ENCODE measurements at places on chromosomes 6 and 20.

GRCh38 chr6:92132457-92132856 is 1286.9 kb downstream of the EPHA7 start:
- DNase-seq = no peak

GRCh38 chr20:16317445-16318362 is 255.5 kb downstream of the KIF16B start:
- DNase-seq = no peak

GRCh38 chr6:33429750-33430052 is 9.8 kb downstream of the SYNGAP1 start:
- no peak for DNase-seq

- no peak for DNase-seq
Measured at GRCh38 chr20:32577023-32577422, 8.1 kb downstream of the NOL4L start.

DNA sequence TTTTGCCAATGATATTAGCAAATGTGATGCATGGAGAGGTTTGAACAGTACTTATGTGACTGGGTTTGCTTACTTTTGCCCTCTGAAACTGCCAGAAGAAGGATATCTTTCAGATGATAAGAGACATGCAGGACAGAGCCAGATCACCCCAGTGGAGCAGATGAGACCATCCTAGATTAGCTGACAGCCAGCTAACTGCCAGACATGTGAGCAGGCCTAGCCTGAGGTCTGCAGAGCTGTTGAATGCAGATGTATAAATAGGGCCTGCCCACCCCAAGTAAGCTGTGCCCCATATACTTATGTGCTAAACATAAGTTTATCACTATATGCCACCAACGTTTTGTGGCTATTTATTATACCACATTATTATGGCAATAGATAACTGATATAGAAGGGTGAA is 5.9 kb downstream of the ZSCAN31 start:
- DNase-seq = no peak

GRCh38 chr20:61647702-61648101 is 395.6 kb downstream of the CDH4 start:
- no peak for DNase-seq

DNA sequence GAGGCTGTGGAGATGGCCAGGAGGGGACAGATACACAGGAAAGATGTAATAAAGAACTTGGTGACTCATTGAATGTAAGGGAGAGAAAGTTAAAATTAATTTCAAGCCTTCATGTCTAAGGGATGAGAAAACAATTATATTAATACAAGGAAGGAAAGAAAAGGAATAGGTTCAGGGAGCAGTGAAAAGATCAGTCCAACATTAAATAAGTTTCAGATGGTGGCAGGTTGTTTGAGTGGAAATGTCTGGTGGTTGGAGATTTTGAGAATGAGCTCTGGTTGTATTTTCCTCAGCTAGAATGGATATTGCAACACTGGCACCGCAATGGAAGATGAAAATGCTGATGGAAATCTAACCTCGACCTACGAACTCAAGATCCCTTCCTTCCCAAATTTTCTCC is 304.3 kb downstream of the COL12A1 start:
- no peak for DNase-seq

GRCh38 chr6:31441365-31442267 is 38.2 kb downstream of the MICA start:
- peak; percentile 60 for DNase-seq

- DNase-seq = no peak
Measured at GRCh38 chr20:55790178-55790577, 215.1 kb downstream of the CBLN4 start.

DNA sequence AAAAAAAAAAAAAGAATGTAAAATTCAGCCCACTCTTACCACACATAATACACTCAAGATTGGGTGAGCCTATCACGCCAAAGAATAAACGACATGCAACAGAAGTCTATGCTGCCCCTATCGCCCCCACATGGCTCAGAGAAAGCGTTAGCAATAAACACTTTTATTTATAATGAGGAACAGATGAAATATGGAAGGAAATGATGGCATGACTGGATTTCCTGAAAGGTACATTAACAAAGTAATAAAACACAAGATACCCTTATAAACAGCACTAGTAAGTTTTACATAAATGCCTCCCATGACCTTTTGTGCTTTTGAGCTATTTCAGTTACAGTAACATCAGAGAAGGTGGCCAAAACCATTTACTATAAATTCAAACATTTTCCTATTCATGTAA is 71.4 kb upstream of the SCAF8 start:
- no peak for DNase-seq

DNA sequence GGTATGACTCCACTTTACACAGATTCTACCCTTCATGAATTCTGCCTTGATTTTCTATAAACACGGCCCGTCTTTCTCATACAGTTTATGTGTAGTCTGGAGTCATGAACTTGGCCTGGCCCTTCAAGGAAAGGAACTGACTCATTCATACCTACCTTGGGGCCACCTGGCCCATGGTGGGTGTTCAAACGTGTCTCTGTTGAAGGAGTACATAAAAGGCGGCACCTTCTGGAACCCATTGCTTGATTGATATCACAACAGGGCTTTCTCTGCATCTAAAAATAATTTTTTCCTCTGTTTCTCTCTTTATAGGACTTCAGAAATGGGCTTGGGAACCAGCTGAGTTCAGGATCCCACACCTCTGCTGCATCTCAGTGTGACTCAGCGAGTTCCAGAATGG is 363.0 kb upstream of the SOX4 start:
- no peak for DNase-seq

DNA sequence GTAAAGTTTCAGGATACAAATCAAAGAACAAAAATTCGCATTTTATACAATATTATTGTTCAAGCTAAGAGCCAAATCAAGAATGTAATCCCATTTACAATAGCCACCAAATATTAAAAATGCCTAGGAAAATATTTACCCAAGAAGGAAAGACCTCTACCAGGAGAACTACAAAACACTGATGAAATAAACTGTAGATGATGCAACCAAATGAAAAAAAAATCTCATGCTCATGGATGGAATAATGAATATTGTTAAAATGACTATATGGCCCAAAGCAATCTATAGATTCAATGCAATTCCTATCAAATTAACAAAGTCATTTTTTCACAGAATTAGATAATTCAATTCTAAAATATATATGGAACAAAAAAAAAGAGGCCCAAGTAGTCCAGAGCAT is 708.8 kb upstream of the MAN1A1 start:
- no peak for DNase-seq

DNA sequence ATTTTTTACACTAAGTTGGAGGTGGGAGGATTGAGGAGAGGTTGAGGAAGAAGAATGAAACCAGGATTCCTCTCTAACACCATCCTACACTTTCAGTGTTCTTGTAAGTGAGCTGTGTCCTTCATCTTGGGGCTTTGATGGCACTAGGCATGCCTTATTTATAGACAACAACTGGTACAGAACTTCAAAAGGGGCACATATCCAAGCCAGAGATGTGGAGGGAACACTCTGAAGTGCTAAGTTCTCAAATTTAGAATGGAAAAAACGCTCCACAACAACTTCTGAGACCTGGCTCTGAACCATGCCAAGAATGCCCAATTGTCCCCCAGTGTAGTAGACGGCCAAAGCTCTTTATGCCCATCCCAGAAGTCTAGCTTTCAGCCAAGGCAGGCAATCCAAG is 16.2 kb upstream of the PKHD1 start:
- DNase-seq = no peak

DNA sequence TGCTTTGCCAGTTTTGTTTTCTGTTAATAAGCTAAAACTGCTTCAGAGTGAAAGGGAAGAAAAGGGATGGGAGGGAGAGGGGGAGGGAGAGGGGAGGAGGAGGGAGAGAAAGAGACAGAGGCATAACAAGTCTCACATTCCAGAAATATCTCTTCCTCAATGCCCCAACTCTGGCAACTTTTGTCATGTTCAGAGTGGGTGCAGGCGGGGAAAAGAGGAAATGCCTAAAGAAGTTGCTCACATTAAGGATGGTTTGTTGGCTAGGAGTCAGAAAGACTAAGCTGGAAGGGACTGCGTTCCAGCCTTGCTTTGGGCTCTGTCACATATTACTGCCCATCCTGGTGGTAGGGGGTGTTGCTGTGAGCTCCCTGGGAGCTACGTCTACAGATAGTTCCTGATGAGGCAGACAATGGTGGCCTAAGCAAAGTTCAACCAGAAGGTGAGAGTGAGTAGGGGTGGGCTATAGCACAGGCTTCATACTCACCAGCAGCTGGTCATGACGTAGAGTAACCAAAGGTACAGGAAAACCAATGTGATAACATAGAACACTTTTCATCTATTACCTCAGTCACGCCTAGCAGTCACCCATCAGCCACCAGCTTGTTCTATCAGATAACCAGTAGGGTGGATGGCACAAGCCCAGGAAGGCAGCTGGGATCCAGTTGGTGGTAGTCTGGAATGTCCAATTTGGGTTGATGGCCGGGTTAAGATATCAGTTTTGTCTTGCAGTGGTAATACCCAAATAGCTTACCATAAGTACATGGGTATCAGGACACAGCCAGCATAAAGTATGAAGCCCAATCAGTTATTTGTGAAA is 2.1 kb downstream of the TSPYL4 start:
- no peak for DNase-seq

GRCh38 chr20:37954190-37954589 is 51.3 kb downstream of the VSTM2L start:
- DNase-seq = no peak

GRCh38 chr20:1392693-1393506 is at the start of gene FKBP1A:
FKBP1A (minus strand) TSS chr20:1393054; CDS start chr20:1392998, 56 bp downstream.
- peak; percentile 95 for DNase-seq

DNA sequence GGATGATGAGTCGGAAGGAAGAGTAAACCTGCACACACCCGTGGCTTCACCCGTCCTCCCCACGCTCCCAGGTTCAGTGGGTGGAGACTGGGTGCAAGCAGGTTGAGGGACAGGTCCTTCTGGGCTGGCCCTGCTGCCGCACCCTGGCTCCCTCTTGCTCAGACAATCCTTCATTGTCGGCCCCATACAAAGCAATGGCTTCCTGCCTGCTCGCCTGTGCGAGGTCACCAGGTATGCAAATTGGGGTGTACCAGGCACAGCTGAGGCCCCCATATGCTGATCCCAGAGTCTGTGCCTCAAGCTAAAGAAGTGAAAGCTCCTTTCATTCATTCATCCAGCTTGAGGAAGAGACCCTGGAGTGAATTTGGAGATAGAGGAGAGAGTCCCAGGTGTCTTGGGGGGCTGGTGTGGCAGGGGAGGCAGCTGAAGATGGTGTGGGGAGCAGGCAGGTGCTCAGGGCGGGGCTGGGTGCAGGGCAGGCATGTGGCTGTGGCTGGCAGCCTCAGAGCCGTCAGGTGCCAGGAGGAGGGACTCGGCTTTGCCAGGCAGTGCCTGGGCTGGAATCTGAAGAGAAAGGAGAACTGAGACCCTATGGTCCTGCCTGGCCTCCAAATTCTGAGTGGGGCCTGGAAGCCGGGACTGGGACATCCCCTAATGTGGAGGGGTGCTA is 4.7 kb downstream of the SLCO4A1 start:
- DNase-seq = peak; percentile 67

- no peak for DNase-seq
Measured at GRCh38 chr6:86107985-86108384, 465.3 kb upstream of the SYNCRIP start.

GRCh38 chr6:108846101-108846500 is 2.1 kb upstream of the ARMC2 start:
- DNase-seq = no peak

DNA sequence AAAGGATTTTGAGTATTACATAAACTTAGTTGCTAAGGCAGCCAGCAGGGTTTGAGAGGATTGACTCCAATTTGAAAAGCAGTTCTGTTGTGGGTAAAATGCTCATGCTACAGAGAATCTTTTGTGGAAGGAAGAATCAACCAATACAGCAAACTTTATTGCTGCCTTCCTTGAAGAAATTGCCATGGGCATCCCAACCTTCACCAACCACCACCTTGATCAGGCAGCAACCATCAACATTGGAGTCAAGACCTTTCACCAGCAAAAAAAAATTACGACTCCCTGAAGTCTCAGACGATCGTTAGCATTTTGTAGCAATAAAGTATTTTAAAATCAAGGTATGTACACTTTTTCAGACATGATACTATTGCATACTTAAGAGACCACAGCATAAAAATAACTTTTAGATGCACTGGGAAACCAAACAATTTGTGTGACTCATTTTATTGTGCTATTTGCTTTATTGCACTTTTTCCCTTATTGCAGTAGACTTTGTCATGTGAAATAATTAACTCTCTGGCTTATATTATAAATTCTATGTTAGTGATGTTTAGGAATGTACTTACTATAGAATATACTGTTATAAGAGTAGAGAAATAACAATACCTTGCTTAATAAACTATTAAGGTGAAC is 390.8 kb downstream of the CDKAL1 start:
- no peak for DNase-seq

DNA sequence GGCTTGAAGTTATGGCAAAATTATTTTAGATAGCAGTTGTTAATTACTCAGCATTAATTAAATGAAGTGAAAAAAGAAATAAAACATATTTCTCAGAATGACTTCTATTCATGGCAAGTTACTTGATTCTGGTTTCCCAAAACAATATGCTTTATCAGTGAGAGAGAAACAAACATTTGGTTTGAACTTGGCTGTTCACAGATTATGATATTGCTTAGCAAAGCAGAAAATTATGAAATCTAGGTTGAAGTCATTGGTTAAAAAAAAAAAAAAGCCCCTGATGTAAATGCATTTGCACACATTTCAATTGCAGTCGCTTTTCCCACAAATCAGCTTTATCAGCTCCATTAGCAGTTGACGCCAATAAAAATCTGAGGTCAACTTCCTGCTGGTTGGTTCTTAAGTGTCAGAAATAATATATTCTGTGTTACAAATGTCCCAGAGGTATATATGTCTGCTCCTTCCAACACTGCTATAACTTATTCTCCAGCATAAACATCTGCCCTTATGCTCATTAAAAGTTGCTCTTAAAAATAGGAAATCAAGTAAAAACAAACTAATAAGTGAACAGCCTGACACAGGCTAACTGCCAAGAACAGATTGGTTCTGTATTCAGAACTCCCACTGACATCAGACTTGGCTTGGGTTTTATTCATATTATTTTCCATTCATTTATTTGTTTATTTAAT is 275.4 kb downstream of the PHF3 start:
- no peak for DNase-seq

- DNase-seq = no peak
Measured at GRCh38 chr6:125985522-125985921, 818 bp upstream of the TRMT11 start.

GRCh38 chr20:36929290-36929689 is 22.2 kb downstream of the SAMHD1 start:
- no peak for DNase-seq

Measured in MM.1S (cell line).